ENCODE measurements at places on chromosomes 12 and 14.

GRCh38 chr12:47757840-47758583 is 668 bp downstream of the RAPGEF3 start:
- no peak for DNase-seq

GRCh38 chr14:90630171-90630806 is 185.9 kb downstream of the TTC7B start:
- DNase-seq = no peak

DNA sequence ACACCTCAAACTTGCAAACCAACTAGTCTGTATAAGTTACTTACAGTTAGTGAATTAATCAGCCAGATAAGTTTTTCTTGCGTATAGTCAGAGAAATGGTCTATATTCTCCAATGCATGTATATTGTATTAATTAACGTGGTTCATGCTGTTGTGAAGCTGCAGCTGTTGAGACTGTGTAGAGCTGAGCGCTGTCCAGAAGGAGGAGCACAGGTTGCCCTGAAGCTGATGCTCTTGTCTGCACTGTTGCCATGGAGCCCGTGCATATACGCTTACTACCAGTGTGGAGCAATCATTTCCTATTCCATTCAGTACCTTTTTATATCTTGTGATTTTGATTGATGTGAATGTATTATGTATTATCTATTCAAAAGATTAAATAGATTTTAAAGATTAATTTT is 74.3 kb upstream of the ARID2 start:
- DNase-seq = no peak

- no peak for DNase-seq
Observed at GRCh38 chr14:75063013-75063412, 811 bp downstream of the ACYP1 start.

DNA sequence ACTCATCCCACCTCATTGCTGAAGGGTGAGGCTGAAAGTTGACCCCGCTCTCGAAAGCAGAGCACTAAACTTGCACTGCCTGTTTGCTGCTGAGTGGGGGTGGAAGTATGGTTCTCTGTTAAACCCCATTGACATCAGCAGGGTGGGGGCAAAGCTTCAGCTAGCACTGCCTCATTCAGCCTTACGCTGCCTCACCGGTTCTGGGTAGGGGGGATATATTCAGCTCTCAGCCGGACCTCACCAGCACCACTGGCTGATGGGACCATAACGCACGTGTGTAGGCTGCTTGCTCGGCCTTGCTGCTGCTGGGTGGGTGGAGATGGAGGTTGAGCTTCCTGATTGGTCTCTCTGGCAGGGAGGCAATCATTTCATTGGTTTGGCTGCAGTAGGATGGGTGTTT is 265.7 kb upstream of the RTL1 start:
- DNase-seq = no peak

DNA sequence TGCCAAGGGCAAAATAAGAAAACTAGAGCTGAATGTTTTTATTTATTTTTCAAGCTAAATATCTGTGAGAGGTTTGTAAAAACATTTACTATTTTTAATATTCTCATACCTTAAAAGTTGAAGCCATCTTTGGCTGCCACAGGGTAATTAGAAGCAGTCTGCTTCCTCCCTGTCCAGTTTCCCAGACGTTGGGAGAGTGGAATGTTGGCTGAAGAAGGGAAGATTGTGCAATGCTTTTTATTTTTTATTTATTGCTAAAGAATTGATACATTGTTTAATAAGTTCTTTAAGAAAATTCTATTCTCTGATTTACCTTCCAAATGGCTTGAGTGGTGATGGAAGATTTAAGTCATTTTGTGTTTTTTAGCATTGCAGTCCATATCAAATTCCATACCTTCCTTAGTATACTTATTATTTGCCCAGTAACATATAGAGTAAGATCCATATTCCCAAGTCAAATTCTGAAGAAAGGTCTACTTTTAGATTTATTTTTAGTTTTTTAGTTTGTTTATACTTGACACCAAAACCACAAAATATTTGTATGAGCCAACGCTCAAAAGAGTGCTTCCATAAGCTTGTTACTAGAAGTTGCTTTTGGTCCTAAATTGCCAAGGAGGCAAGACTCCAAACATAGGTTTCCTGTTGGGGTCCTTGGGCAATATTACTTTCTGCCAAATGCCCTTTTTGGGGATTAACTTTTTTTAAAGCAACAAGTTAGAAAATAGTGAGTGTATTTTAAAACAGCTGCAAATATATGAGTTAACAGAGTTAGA is 124.0 kb upstream of the CPM start:
- DNase-seq = no peak

DNA sequence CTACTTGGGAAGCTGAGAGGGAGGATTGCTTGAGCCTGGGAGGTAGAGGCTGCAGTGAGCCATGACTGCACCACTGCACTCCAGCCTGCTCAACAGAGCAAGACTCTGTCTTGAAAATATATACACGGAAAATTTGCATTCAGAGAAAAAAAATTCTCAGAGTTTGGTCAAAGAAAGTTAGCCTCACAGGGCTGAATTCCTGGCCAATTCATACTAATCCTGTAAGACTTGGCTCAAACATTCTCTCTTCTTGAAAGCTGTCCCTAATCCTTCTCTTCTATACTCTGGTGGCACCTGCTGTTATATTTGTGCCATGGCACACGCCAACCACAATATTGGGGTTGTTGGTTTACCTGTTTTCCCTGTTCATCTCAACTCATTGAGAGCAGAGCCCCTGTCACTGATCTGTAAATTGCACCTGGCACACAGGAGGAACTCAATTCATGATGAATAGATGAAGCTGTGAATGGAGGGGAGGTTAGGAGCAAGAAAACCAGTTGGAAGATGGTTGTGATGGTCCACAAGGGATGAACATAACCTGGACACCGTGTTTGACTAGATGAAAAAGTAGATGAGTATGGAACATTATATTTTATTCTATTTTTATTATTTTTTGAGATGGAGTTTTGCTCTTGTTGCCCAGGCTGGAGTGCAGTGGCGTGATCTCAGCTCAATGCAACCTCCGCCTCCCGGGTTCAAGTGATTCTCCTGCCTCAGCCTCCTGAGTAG is 36.8 kb upstream of the SPTSSA start:
- DNase-seq = no peak

DNA sequence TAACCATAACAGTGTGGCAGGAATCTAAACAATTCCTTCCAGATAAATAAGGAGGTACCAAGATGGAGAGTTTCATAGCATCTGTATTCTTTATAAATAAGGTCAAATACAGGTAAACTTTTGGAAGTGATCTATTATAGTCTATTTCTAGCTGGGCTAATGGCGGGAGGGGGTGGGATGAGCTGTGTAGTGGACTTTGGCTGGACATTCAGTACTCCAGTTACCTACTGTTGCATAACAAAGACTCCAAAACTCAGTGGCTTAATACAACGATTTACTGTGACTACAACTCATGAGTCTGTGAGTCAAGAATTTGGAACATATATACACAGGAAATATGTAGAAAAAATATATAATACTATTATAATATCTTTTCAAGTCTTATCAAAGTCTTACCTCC is 496.1 kb downstream of the BCL11B start:
- DNase-seq = no peak

DNA sequence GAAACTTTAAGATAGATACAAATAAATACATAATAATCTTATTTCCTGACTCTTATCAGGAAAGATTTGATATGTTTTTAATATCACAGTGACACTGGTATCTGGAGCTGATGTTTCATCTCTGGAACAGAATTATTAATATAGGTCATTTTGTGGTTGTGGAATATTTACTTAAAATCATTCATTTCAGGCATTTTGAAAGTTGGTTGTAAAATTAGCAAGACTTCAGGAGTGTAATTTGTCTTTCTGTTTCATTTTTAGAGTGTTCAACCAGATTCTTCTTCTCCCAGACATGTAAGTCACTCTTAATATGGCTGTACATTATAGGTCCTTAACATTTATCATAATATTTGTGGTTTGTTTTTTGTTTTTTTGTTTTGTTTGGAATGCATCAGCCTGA is 115.7 kb downstream of the PCNX1 start:
- DNase-seq = no peak

DNA sequence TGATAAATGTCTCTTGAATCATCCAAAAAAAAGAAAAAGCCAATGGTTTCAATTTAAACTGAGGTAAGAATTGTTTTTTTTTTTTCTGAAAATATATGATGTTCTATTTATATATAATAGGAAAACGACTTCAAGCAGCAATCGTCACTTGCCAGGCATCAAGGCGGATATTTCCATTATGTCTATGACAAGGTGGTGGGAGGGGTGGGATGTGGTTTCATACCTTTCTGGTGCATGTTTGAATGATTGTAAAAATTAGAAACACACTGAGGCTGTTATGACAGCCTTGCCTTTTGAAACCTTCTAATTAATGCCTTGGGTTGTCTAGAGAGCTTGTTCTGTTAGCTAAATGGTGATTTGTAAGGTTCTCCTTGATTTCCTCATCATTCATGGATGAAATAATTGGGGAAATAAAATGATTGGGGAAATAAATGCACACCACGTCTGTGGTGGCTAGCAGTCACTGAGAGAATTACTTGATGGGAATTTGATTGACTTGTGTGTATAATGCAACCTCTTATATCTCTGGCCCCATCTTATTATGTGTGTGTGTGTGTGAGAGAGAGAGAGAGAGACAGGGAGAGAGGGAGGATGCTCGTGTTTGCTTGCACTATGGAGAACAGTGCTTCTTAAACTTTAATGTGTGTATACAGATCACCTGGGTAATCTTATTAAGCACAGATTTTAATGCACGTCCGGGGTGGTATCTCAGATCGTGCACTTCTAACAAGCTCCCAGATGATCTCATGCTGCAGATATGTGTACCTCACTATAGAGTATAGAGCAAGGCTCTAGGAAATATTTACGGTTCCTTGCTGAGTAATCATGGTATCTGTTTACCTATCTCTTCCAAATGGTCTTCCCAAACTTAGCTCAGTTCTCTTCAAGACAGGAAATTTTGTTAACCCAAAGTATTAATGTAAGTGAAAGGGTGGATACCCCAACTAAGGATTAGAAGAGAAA is 502.6 kb downstream of the DIO2 start:
- no peak for DNase-seq

DNA sequence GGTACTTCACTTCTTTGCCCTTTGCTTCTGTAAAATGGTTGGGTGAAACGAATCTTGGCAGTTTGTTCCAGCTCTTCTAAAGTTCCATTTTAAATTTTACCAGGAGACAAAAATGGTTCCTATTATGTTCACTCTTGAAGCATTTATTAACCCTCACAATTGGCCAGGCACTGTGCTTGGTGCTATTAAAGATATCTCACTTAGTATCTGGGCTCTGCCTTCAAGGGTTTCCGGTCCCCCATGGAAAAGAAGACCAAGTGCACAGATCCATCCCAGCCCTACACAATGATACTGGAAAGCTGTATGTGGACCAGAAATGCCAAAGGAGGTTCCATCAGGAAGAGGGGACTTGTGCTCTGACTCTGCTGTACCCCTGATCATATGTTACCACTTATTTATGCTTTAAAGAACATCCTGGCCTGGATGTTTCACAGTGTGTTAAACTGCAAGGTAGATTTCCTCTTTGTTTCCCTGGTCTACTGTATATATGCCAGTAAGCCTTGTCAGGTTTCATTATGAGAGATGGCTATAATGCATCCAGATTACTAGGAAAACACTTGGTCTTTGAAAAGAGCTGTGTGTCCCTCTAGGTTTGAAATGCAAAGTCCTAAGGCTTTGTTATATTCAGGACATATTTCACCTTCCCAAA is 154.8 kb downstream of the PRKCH start:
- DNase-seq = no peak

GRCh38 chr14:57747036-57747435 is 118.9 kb downstream of the SLC35F4 start:
- DNase-seq = no peak

DNA sequence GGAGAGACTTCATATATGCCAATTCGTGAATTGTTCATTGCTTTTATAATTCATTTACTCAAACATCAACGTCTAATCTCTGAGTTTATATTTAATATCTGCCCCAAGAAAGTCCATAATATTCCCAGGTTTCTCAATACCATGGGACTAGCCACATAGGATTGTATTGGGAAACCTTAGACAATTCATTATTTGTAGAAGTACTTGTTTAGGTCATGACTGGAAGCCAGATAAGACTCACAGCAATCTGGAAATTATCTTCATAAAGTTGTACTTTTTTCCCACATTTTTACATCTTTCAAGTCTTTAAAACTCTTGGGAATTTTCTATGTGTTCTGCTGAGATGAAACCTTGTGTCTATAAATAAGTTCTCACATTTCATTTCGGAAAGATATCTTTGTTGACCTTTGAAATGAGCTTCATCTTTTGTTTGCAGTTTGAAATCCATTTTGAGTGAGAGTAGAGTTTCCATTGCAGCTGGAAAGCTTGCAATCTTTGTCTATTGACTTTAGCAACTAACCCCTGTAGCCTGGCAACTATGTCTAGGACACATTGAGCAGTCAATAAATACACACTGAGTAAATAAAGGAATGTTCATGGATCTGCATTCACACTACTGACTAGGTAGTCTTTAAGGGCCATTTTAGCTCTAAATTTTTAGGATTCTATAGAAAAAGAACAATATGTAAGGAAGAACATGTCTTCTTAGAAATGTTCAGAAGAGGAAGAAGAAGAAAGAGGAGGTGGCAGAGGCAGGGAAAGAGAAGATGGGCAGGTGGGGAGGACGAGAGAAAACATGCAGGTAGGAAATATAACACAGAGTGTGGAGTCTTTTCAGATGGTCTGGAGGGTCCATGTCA is 154.4 kb downstream of the LRIG3 start:
- DNase-seq = no peak

DNA sequence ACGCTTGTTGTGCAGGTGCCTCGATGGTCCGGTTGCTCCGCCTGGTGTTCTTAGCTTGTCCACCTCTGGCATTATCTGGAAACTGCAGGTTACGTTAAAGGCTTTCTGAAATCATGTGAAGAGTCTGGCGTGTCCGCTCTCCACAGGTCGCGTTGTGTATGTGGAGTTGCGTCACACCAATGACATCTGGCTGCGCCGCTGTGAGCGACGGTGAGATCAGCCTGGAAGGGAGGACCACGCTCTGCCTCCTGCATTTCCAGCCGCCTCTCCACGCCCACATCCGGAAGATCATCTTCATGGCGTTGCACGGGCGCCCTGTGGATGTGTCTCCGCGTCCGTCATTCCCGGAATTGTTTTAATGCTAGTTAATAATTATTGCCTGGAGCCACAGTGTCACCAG is 50.6 kb upstream of the GALNT9 start:
- no peak for DNase-seq

GRCh38 chr12:238736-239398 is 23.8 kb downstream of the SLC6A13 start:
- no peak for DNase-seq

DNA sequence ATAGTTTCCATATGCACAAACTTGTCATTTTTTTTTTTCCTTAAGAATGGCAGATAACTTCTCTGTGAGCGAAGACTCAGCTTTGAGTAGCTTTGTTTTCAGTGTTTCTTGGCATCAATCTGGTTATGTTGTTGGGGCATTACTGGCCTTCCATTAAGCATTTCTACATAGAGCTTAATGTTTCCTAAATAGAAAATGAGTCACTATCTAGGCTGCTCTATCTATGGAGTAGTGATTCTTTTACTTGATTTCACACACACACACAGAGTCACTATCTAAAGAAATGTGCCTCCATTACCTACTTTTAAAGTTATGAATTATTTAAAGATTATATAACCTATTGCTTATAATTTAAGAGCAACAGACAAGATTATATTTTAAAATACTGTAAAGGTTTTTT is 53.9 kb downstream of the TMEM260 start:
- DNase-seq = no peak
